Osteocyte (in vitro differentiated cells): ENCODE measurements at places on chromosomes 12 and 14. TPM values are rescaled to one million over a fixed set of nuclear protein-coding genes. Genes with fewer than 3 reads are reported as not detected.

GRCh38 chr12:82723093-82723492, 36.4 kb downstream of the TMTC2 start:
- H3K4me1 ChIP-seq = no peaks in the 10 kb centered on the region
- DNase-seq = no peak
- H3K4me3 ChIP-seq = no peak overlapping the region
- no peak overlapping the region for H3K27ac ChIP-seq

DNA sequence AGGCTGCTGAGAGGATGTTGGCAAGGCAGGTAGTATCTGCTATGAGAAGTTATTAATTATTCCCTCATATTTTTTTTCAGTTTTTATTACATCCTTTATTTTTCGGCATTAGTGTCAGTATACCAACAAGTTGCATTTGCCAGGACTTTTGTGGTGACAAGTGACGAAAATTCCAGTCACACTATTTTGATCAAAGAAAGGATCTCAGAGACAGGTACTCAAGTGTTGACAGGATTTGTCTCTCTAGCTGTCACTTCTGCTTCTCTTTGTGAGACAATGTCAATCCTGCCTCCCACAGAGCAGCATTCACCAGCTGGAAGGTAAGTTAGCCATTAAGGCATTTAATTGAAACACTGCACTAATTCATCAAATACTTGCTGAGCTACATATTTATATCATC, 18.0 kb upstream of the IFNG start:
- no peak overlapping the region for H3K4me3 ChIP-seq
- no peak overlapping the region for H3K27ac ChIP-seq
- DNase-seq = no peak
- peaks cover 2% of the 10 kb centered on the region for H3K4me1 ChIP-seq

Gene ASCL1
- not detected in 2 replicates for total RNA-seq

GRCh38 chr14:88750945-88751344, 41.8 kb downstream of the EML5 start:
- H3K36me3 ChIP-seq = no peaks in the 10 kb centered on the region
- peaks cover 52% of the 10 kb centered on the region for H3K27me3 ChIP-seq
- no peaks in the 10 kb centered on the region for H3K4me1 ChIP-seq
- DNase-seq = no peak
- no peak overlapping the region for H3K4me3 ChIP-seq

DNA sequence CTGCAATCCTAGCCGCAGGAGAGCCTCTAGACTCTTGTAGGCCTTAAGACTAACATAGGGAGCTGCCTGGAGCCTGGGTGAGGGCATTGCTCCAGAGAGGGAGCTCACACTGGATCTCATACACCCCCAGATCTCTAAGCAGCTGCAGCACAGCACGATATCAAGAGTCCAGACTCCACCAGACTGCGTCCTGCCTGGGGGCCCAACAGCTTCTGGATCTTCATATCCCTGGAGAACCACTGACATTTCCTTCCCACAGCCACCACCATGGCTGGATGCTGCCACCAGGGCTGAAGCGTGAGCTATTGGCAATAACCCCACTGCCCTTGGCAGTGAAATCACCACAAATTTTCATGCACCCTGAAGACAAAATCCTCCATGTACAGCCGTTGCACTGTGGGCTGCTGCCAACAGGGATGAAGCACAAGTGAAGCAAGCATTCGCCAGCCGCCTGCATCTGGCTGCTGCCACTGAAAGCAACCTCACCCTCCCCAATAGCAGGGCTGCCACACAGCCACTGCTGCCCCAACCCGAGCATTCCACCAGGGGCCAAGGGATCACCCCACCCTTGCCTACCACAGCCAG, 28.2 kb downstream of the CACNA2D4 start:
- no peaks in the 10 kb centered on the region for H3K36me3 ChIP-seq
- peaks cover 73% of the 10 kb centered on the region for H3K27me3 ChIP-seq
- DNase-seq = peak; percentile 69
- H3K4me1 ChIP-seq = no peaks in the 10 kb centered on the region
- H3K4me3 ChIP-seq = no peak overlapping the region
- H3K27ac ChIP-seq = no peak overlapping the region

DNA sequence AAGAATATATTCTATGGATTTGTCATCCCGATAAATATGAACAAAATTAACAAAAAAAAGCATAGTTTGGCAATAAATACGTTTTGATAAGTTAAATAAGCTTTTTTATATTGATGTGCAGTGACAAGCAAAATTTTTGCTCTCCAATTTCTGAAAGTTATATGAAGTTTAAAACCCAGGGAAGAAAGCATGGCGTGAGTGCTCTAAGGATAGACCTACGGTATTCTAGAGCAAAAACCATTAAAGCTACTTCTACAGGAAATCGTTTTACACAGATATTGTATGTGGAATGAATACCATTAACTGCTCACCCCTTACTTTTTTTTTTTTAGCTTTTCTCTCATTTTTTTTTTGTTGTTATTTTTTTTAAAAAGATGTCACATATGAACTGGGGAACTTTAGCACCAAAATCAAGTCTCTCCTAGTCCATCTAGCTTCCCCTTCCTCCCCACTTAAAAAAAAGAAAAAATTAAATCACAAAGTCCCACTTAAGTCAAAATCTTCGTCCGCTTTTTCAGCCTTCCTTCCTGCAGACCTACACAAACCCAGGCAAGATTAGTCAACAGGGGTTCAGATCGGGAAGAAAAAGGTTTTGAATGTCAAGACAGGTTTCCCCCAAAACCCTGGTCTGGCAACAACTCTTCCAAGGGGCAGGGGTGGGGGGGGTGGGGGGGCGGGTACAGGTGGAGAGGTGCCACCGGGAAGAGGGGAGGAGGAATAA, 4.4 kb downstream of the ZFP36L1 start:
- H3K27ac ChIP-seq = peak overlapping the region; percentile 100
- DNase-seq = no peak
- H3K4me1 ChIP-seq = peaks cover 40% of the 10 kb centered on the region
- no peaks in the 10 kb centered on the region for H3K27me3 ChIP-seq

Gene ABCC9
- total RNA-seq = 0.46 and 0.89 TPM in 2 replicates

Gene FSCB
- not detected in 2 replicates for total RNA-seq

- no peak for DNase-seq
- no peak overlapping the region for H3K4me3 ChIP-seq
- H3K27ac ChIP-seq = peak overlapping the region; percentile 64
- no peaks in the 10 kb centered on the region for H3K27me3 ChIP-seq
- peaks cover 58% of the 10 kb centered on the region for H3K4me1 ChIP-seq
These were observed 124.4 kb downstream of the RAD51B start for GRCh38 chr14:67943947-67944346.
